ENCODE measurements at places on chromosomes 7 and 10.

DNA sequence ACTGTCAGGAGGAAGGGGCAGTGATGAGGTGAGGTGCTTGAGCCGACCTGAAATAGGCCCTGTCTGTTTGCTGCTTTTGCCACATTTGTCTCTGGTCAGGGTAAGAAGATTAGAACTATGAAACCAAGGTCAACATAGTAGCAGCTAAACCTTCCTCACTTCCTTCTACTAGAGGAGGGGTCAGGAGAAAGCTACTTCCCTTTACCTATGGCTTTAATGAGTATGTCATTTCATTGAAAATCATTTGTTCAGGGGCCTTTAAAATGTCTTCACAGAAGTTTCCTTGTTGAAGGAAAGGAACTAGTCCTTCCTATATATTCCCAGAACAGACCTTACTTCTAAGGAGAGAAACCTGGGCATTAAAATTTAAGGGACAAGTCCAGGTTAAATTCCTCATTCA lies 19.0 kb downstream of the HYAL4 start:
- no peak for DNase-seq

DNA sequence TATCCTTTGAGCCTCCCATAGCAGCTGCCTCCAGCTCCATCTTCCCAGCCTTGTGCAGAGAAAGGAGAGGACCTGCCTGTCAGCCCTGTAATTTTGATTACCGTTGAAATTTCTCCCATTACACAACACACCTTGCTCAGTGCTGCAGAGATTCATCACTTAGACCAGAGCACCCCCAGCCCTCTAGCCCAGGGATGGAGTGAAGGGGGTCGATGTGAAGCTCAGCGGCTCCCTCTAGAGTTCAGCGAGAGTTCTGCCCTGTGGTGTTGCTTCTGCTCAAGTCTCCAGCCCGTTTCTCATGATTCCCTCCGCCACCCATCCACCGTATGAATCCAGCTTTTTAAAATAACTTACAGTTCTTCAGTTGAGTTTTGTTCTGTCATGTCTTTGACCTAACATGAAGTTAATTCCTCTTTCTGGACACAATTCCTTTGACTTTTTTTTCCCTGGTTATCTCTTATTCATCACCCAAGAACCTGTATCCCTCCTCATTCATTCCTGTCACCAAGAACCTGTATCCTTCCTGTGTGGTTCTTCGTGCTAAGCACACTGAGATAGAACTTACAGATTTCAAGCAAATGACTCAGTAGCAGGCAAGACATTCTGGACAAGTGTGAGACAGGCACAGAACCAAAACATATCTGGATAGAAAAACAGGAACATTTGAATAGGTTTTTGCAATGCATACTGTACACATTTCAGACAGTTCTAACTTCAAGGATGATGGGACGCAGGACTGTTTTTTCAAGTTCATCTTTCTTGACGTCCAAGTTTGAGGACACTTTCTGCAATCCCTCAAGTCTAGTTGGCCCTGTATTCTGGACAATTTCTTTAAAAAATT lies 35.0 kb upstream of the ZNF32 start:
- DNase-seq, result no peak

GRCh38 chr10:130958981-130959751 lies 352.4 kb downstream of the TCERG1L start:
- DNase-seq, result no peak

GRCh38 chr7:2510909-2511768 lies 8.4 kb upstream of the LFNG start:
- DNase-seq, result peak; percentile 84

GRCh38 chr10:44749151-44749550 lies 162.0 kb upstream of the TMEM72 start:
- DNase-seq, result no peak

- DNase-seq, result no peak
Observed at GRCh38 chr7:46383605-46384004, 462.5 kb upstream of the IGFBP3 start.

DNA sequence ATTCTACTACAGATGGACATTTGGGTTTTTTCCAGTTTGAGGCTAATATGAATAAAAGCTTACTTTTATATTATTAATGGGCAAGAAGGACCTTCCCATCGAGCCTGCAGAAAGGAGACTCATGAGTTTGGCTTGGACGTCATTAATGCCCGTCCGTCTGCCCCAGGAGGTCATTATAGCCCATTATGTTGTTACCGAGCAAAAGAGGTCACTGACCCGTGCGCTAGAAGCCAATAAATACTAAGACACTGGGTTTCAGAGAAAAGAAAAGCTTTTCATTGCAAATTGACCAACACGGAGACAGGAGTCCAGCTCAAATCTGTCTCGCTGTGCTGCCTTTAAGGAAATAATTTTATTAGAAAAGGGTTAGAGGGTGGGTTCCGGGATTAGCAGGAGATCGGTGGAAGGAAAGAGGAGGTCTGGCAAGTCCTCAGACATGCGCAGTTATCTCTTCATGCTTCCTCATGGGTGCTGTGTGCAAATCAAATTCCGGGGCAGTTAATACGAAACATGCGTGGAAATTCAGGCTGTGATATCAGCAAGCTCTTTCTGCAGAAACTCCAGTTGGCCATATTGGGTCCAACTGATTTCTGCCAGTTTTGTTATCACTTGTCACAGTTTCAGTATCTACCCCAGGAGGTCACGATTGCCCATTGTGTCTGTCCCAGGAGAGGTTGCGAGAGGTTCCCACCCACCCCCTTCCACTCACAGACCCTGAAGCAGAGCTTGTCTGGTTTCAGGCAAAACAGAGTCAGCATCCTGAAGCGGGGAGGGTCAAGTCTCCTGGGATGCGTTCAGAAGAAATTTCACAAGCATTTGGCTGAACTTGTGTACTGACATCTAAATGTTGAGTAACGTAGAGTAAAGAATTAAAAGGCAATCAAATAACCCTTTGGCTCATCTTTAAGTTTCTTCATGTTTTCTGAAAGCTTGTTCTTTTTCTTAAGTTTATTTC lies 1.1 kb upstream of the GALNTL5 start:
- DNase-seq, result no peak

DNA sequence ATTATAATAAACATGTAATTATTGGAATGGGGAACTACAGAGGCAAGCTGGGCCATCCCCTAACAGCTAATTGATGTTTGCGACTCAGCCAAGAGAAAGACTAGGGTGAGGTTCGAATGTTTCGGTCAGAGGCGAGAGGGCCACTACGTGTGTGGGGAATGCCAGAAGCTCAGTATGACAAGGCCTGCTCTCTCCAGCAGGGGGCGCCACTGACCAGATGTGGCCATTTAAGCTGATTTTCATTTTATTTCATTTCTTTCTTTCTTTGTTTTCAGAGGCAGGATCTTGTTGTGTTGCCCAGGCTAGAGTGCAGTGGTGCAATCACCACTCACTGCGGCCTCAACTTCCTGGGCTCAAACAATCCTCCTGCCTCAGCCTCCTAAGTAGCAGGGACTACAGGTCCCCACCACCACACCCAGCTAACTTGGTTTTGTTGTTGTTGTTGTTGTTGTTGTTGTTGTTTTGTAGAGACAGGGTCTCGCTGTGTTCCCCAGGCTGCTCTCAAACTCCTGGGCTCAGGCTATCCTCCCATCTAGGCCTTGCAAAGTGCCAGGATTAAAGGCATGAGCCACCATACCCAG lies 38.1 kb downstream of the TMEM130 start:
- no peak for DNase-seq

DNA sequence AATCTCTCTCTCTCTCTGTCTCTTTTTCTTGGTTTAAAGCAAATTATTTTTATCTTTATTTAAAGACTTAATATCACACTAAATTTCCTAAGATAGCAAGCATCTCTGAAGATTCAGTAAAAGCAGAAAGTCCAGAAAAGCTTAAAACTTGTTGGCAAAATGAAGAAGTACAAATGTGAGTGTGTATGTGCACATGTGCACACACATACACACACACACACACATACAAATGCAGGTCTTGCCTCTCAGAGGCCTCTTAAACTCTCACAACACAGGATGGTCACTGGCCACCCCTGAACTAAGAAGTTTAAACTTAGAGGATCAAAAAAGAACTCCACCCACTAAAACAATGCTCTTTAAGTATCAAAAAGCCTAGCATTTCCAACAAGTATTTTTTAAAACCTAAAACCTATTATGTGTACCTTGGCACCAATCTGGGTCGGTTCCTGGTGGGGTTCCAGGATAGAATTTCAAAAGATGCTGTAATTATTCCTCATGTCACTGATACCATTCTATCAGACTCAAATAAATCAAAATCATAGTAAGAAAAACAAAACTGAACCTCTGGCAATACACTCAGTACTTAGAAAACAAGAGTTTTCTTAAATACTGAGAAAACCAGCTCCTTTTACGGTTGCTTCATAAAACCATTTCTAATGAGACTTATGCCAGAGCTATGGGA lies 55.0 kb downstream of the SORBS1 start:
- no peak for DNase-seq

GRCh38 chr7:18798088-18798906 lies 302.7 kb downstream of the HDAC9 start:
- DNase-seq, result no peak

DNA sequence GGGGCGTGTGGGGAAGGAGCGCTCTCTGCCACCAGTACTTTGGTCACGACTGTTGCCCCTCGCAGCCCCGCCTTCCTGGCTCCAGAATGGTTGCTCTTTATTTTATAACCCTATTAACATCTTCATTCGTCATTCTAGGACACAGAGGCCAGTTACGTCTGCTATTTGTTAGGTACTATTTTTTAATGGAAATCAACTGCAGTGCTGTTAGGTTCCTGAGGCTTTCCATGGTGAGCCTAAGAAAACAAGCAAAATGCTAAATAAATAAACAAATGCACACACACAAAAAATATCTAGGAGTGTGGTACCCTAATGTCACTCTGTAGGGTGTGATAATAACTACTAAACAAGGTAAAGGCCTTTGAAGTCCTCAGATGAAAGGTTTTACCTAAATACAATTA lies 71.1 kb downstream of the SLC37A3 start:
- DNase-seq, result no peak

GRCh38 chr10:129725482-129725881 lies 238.6 kb downstream of the EBF3 start:
- DNase-seq, result no peak

GRCh38 chr10:98425511-98426352 lies 10.8 kb upstream of the PYROXD2 start:
- DNase-seq, result no peak

GRCh38 chr7:16656141-16656540 lies 10.2 kb downstream of the BZW2 start:
- DNase-seq, result no peak

- no peak for DNase-seq
Observed at GRCh38 chr7:32658467-32658869, 163.2 kb downstream of the AVL9 start.

DNA sequence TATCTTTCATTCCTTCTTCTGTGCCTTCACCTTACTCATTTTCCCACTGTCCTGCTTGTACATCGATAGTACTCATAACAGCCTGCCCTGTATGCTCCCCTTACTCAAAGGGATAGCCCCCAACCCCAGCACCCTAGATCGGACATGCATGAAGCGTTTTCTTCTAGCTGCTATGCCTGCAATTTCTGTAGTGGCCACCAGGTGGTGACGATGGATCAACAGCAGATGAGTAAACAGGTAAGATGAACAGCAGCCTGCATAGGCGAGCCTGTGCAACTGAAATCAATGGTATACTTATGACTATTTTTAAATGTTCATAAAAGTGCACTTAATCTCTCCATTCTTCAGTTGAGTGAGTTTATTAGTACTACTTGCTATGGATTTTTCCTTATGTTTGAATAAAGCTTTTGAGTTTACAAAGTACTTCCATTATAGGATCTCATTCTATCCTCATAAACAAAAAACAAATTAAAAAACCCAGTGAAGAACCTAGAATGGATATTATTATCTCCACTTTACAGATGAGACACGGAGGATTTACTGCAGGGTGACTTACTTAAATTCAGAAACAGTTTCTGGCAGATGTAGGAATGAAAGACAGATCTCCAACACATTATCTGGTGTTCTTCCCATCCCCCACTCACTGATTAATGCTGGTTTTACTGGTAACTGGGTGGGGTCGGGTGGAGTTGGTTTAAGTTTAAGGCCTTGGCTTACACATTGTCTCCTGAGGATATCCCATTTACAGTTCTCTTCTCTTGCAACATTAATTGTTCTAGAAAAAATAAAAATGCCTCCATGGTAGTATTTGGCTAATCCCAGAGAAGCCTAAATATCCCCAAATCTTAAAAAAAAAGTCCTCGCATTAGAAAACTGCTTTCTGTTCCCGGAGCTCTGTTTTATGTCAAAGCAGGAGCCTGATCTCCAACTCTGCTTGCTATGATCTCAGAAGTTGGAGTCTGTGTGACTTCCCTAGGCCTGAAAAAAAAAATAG lies 222.1 kb downstream of the GLI3 start:
- no peak for DNase-seq

GRCh38 chr10:71888623-71889387 lies 37.8 kb upstream of the PSAP start:
- peak; percentile 63 for DNase-seq

DNA sequence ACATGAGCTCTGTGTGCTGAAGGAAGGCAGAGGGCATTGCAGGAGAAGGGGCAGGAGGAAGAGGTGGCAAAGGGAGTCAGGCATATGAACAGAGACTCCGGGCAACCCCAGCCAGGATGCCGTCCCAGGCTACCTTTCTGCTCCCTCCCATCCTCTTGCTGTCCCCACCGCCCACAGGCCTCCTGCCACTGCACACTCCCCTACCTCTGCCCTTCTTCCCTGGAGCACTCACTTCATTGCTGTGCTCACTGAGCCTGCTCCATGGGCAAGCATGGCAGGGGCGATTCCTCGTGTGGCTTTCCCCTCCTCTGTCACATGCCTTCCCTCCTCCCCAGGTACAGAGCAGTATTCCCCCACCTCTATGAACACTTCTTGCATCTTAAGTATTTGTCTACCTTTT lies 93.4 kb downstream of the FANK1 start:
- DNase-seq, result no peak

GRCh38 chr10:31204090-31204489 lies 114.9 kb upstream of the ZEB1 start:
- DNase-seq, result no peak

GRCh38 chr7:134174795-134175261 lies 47.7 kb downstream of the LRGUK start:
- no peak for DNase-seq

- no peak for DNase-seq
Observed at GRCh38 chr7:96337519-96337918, 15.6 kb upstream of the SLC25A13 start.

- DNase-seq, result no peak
Observed at GRCh38 chr10:125123476-125124114, 36.8 kb downstream of the CTBP2 start.

- no peak for DNase-seq
Observed at GRCh38 chr10:61792097-61792716, 109.3 kb upstream of the ARID5B start.

DNA sequence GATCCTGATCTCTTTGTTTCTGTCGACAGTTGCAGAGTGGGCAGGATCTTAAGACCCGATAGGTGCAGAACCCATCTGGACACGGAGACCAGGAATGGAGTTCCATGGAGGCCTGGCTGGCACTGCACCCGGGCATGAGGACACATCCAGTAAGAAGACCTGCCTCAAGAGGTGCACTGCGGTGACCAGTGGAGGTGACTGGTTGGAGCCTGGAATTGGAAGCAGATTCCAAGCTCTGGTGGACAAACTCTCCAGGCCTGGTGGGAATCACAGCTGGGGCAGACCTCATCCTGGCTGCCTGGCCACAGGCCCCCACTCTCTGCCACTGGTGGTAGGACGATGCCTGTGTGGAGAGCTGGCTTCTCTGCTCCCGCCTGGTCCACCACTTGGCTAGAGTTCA lies 31.0 kb downstream of the ZNF775 start:
- DNase-seq, result no peak

Measured in NCI-H1092 (cell line).